ENCODE measurements at places on chromosomes 2 and 18.

- H3K27ac ChIP-seq = no peak overlapping the region
- DNase-seq = no peak
- H3K4me1 ChIP-seq = no peaks in the 10 kb centered on the region
- H3K4me3 ChIP-seq = no peak overlapping the region
Observed at GRCh38 chr18:26057344-26057773, 33.1 kb downstream of the SS18 start.

- H3K4me1 ChIP-seq = peaks cover 5% of the 10 kb centered on the region
- peaks cover 8% of the 10 kb centered on the region for H3K27me3 ChIP-seq
- peak; percentile 92 for DNase-seq
- no peaks in the 10 kb centered on the region for H3K36me3 ChIP-seq
- H3K4me3 ChIP-seq = no peak overlapping the region
Observed at GRCh38 chr2:234500394-234501006, 3.6 kb upstream of the ARL4C start.

- no peak for DNase-seq
- H3K4me3 ChIP-seq = no peak overlapping the region
- no peak overlapping the region for H3K27ac ChIP-seq
- no peaks in the 10 kb centered on the region for H3K36me3 ChIP-seq
- peaks cover 20% of the 10 kb centered on the region for H3K4me1 ChIP-seq
Observed at GRCh38 chr18:35811896-35812295, 160.6 kb upstream of the RMP24 start.

DNA sequence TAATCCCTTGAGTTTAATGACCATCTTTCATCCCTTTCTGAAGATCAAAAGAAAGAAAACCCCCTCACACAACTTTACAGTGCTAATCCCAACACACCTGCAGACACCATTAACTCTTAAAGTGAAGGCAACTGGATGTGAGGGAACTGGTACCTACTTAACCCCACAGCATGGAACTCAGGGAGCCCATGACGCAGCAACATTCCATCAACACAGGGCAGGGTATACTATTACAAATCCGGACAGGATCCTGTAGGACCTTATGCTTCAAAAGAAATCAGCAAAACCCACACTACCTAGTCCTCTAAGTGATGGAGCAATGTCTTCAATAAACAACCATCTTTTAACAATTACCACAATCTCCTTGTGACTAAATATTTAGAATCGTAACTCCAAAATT is 78.6 kb downstream of the FARSB start:
- H3K27me3 ChIP-seq = no peaks in the 10 kb centered on the region
- H3K36me3 ChIP-seq = peaks cover 8% of the 10 kb centered on the region
- no peak overlapping the region for H3K4me3 ChIP-seq
- no peak overlapping the region for H3K27ac ChIP-seq
- DNase-seq = no peak
- no peaks in the 10 kb centered on the region for H3K4me1 ChIP-seq

Data from B cell (primary cell).